ENCODE measurements at places on chromosomes 7 and 10.

GRCh38 chr10:29048506-29048905, 240.4 kb upstream of the LYZL1 start:
- no peak for DNase-seq

DNA sequence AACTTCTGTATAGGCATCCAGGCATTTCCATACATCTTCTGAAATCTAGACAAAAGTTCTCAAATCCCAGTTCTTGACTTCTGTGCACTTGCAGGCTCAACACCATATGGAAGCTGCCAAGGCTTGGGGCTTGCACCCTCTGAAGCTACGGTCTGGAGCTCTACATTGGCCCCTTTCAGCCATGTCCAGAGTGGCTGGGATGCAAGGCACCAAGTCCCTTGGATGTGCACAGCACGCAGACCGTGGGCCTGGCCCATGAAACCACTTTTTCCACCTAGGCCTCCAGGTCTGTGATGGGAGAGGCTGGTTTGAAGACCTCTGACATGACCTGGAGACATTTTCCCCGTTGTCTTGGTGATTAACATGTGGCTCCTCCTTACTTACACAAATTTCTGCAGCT, 1645.1 kb downstream of the REEP3 start:
- no peak for DNase-seq

DNA sequence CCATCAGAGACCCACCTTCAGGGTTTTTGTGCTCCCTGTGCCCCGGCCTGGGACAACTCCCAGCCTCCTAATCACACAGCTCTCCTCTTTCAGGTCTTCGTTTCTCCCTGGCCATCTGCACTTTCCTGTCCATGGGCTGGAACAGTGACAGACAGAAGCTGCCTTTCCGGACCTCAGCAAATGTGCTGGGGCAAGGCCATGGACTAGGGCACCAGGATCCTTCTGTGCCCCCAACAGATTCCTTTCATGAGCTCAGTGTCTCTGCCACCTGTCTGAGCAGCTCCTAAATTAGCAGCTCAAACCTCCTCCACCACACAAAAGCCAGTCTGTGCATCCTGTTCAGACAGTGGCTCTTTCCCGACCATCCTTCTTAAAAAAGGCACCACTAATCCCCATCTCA, 41.9 kb upstream of the FRMD4A start:
- no peak for DNase-seq

GRCh38 chr7:135976312-135977006, 700 bp downstream of the MTPN start:
- peak; percentile 27 for DNase-seq

DNA sequence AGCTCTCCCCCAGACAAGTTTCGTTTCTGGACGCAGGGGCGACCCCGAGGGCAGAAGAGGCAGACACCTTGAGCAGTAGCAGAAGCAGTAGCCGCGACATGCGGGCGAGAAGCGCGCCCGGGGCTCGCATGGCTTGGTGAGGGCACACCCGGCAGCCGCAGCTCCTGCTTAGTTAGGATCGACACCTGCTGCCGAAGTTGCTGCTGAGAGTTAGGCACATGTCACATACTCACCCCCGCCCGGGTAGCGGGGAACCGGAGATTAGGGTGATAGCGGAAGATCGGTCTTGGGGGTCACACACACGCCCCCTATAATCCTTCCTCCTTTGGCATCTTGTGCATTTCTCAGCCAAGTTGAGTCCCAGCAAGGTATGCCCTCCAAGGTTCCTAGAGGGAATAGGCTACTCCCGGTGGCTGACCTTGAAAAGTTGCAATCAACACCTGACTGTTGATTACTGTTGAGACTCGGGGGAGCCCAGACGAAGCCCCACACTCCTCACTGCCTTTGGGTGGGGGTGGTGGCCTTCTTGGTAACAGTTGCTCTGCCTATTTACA, 668 bp downstream of the GPR37 start:
- peak; percentile 7 for DNase-seq

DNA sequence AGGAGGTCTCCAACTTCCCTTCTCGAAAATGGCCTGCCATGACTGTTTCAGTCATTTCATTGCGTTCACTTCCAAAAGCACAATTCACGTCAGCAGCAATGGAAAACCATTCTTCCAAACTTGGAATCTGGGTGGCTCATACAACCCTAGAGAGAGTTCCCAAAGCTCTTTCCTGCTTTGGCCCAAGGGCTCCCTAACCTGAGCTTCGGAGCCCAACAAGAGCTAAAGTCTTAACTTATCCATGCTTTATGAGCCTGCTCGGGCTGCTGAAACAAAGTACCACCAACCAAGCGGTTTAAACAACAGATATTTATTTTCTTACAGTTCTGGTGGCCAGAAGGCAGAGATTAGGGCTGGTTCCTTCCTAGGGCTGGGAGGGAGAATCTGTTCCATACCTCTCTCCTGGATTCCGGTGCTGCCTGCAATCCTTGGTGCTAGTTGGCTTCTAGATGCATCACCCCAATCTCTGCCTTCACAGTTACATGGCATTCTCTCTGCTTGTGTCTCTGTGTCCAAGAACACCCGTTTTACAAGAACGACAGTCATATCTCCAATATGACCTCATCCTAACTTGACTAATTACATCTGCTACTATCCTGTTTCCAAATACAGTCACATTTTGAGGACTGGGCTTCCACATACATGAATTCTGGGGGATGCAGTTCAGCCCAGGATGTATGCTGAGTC, 33.5 kb downstream of the CAMK2B start:
- no peak for DNase-seq

- DNase-seq: no peak
Measured at GRCh38 chr7:140350056-140350455, 48.3 kb downstream of the SLC37A3 start.

GRCh38 chr7:49487830-49488140, 285.7 kb upstream of the VWC2 start:
- no peak for DNase-seq

DNA sequence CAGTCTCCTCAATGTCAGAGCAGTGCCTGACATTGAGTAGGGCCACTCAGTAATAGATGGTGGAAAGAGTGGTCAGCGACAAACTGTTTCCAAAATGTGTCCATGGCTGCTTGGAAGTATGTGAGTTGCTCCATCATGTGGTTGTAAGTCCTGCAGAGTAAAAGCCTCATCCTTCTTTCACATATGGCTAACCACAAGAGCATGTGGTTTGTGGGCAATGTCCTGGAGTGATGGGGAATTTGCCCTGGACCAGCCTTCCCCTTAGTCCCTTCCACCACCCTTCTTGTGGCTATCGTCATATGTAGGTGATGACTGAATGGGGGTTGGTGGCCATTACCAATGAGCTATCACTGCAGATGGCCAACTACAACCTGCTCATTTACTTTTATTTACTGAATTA, 33.0 kb upstream of the PLXNA4 start:
- no peak for DNase-seq

- DNase-seq: no peak
Measured at GRCh38 chr7:100490483-100491191, 6.9 kb downstream of the NYAP1 start.

GRCh38 chr7:131753620-131754222, 197.3 kb upstream of the PODXL start:
- no peak for DNase-seq

- no peak for DNase-seq
Measured at GRCh38 chr10:18540195-18540594, 111.2 kb downstream of the NSUN6 start.

- DNase-seq: no peak
Measured at GRCh38 chr10:131311661-131312477, at the start of gene TCERG1L. TSS of gene TCERG1L (minus strand) at chr10:131311721. CDS start at chr10:131311635, 86 bp downstream.

DNA sequence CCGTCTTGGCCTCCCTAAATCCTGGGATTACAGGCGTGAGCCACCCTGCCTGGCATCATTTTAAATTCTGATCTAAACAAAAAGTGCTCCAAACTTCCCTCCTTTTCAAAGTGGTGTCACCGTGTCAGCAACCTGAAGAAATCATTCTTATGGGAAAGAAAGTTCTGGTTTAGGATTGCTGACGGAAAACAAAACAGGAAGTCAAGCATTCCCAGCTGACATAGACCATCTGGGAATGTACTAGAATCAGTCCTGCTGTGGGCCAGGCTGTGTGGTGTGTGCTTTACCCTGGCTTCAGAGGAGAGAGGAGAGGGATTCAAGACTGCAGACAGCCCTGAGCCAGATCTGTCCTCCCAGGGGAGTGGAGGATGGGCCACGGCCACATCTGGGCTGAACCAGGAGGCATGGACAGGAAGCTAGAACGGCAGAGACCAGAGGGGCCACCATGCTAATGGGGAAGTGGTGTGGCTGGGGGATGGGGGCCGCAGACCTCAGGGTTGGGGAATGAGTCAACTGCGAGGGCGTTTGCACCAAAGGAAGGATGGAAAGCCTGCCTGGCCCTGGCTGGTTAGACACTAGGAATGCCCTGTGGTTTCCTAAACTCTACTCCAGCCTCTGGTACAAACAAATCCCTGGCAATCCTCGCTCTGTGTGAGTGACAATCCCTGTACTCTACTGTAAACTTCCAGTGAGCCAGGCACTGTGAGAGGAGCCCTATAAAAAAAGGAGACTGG, 16.7 kb upstream of the CLIP2 start:
- peak; percentile 8 for DNase-seq

DNA sequence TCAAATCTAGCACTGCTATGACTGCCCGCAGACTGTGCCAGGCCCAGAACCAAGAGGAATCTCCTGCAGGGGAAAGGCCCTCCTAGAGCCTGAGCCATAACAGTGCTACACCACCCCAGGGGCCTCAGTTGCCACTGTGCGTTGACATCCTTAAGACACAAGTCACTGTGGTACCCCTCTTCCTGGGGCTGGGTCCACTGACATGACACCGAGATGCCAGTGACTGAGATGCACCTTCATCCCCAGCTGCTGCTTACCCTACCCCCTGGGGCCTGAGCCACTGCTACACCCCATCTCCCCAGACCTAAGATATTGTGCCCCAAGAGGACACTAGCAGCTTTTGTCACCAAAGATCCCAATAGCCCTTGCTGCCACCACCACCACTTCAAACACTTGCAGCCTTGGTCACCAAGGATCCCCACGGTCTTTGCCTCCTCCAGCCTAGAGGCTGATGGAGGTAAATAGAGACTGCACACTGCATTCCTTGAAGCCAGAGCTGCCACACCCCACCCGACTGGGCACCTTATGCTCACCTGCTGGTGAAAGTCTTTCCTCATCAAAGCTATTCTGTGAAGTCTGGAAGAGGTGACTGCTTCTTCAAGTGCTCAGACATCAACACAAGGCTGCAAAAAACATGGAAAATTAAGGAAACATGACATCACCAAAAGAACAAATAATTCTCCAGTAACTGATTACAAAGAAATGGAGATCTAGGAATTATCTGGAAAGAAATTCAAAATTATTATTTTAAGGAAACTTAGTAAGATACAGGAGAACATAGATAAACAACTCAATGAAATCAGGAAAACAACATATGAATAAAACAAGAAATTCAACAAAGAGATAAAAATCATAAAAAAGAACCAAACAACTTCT, 40.4 kb upstream of the SHH start:
- no peak for DNase-seq

GRCh38 chr7:66758950-66759628, 18.6 kb downstream of the RABGEF1 start:
- peak; percentile 19 for DNase-seq

GRCh38 chr10:60420991-60421894, 31.6 kb upstream of the ANK3 start:
- DNase-seq: no peak

- no peak for DNase-seq
Measured at GRCh38 chr7:82593780-82594179, 150.2 kb upstream of the CACNA2D1 start.

DNA sequence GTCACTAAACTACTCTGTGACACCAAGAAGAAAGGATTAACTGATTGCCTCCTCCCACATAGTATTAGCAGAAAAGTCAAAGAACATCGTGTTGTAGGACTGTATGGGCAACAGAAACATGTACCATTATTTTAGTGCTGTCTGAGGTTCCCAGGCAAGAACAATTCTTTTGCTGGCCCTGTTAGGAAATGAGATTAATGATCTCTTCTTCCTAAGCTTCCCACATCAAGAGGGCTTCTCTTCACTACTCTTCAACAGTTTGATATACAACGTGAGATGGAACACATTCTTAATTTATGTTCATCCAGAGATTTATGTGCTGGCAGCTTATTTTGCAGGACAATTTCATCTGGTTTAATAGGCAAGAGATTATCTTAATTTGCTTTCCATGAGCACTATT, 219.6 kb downstream of the DOCK4 start:
- DNase-seq: no peak

- peak; percentile 58 for DNase-seq
Measured at GRCh38 chr7:116138202-116138801, 72.0 kb upstream of the TES start.

GRCh38 chr7:92684274-92684673, 94.1 kb upstream of the FAM133B start:
- no peak for DNase-seq

DNA sequence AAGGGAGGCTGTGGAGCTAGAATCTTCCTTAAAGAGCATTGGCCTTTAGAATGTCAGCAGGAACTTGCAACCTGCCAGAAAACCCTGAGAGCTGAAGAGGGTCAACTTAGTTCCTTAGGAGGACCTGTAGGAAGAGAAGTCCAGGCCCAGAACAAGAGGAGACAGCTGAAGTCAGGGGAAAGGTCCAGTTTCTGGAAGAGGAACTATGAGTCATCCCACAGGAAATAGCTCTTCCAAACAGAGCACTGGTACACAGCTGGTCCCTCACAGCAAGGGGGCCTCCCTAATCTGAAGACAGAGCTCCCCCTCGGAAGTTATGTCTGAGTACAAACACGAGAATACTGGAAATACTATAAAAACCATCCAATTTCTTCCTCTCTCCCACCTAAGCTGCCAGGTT, 98.9 kb downstream of the HERPUD2 start:
- no peak for DNase-seq

DNA sequence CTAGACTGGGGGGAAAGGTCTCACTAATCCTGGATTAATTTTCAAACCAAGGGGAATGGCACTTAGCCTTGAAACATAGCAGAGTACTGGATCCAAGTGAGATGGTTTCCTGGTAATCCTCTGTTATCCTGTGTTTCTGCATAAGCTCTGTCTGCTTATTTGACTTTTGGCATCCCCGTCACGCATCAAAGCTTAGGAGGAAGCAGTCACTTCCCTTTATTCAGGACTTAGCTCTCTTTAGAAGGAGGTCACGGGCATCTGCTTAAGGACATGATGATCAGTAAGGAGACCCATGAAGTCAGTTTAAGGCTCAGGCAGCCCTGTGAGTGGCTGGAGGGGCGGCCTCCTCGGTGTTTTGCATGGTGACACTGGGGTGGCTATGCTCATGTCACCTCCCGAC, 30.0 kb downstream of the TSPAN15 start:
- no peak for DNase-seq
